ENCODE measurements at places on chromosomes 13 and 19.

DNA sequence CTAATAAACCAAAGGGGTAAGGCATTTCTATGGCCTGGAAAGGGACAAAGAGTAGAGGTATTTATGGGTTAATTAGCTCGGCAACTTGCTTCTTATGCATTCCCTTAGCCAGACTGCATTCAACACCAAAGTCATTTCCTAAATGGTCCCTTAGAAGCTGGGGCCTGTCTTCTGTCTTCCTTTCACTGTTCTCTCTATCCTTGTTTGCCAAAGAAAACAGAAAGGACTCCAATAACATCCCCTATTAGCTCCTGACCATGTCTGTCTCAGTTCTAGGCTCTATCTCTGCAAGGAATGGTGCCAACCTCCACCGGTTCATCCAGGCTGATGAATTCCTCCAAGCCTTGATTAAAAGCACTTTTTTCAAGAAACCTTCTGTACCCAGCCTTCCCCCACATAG, 123.5 kb downstream of the KCTD12 start:
- DNase-seq: no peak

DNA sequence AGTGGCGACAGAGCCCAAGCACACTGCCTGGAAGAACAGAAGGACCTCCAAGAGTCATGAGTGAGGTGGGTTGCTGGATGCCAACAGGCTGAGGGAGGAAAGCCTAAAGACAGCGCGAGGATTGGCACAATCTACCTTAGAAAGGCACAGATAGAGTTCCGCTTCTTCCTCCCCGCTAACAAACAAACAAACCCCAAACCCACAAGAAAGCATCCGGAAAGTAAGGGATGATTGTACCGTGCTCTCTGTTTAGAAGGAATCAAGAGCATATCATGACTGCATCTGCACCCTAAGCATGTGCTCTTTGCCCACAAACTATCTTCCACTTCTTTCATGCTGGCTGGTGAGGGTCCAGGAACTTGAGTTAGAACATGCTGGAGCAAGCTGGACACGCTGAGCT, 233.0 kb upstream of the KLF12 start:
- DNase-seq: no peak

- peak; percentile 45 for DNase-seq
Observed at GRCh38 chr19:8004723-8005513, 523 bp downstream of the ELAVL1 start.

DNA sequence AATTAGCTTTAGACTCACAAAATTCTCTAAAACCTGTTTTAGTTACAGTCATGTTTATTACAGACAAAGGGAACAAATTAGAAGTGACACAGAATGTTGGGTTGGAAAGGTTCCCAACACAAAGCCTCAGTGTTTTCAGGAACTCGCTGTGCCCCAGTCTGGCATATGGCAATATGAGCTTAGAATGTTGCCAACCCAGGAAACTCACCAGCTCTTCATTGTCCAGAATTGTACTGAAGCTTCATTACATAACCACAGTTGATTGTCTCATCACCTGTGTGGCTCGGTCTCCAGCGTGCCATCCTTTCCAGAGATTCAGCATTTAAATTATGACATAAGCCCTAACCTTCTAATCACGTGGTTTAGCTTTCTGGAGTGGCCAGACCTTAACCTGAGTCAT, 19.1 kb downstream of the ZNF264 start:
- DNase-seq: no peak

GRCh38 chr13:42950181-42950580, 41.9 kb downstream of the EPSTI1 start:
- no peak for DNase-seq

DNA sequence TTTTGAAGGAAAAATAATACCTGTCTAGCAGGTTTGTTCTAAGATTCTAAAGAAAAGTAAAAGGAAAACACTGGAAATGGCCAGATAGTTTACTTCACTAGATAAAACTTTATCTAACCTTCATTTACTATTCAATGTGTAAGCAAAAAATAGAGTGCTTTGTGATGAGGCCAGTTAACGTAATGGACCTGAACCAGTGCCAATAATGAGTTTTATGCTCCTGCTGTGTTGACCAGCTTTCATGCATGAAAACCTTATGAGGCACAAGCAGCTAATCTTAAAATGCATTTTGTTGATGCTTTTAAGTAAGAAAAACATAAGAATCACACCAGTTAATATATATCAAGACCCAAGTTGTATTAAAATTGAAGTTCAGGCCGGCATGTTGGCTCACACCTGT, 617.2 kb upstream of the GPC6 start:
- peak; percentile 28 for DNase-seq

DNA sequence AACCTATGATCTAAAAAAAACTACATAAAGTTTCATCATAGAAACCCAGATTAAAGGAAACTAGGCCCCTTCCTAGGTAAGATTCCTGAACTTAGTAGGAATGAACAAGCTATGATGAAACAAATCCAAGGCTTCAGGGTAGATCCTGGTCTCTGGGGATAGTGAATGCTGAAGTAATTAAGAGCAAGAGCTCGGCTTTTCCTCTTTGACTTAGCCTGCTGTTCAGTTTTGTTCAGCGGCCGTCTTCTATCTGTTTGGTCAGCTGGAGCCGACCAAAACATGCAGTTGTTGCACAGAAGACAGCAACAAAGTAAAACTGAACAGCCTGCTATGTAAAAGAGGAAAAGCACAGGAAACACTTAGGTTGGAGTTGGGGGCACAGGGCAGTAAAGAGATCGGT, 44.1 kb upstream of the RFXAP start:
- DNase-seq: peak; percentile 48

DNA sequence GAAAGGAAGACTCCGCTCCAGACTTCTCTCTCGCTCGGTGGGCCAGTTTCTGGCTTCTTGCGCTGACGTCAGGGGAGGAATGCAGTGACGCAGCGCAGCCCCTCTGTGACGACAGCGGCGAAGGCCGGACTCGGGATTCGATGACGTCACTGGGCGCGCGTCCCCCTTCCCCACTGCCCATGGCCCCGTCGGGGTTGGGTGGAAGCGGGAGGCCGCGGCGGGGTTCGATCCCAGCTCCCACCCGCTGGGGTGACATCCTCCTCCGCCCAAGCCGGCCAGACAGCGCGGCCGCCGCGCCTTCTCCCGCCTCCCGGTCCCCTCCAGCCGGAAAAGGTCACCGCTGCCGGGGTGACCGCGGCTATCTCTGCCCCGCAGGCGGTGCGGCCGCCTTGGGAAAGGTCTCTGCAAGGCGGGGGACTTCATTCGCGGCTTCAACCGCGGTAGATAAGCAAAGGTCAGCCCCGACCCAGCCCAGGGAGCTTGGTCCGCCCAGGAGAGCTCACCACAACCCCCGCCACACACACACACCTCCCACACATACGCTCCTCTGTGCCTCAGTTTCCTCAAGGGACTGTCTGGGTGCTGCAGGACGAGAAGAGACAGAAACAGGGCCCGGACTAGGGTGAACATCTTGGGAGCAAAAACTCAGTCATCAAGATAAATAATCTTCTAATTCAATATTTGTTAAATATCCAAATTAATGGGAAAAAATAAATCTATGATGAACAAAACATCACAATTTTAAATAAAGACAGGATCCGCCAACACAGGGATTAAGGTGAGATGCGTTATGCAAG, 844 bp upstream of the RFX1 start:
- no peak for DNase-seq

DNA sequence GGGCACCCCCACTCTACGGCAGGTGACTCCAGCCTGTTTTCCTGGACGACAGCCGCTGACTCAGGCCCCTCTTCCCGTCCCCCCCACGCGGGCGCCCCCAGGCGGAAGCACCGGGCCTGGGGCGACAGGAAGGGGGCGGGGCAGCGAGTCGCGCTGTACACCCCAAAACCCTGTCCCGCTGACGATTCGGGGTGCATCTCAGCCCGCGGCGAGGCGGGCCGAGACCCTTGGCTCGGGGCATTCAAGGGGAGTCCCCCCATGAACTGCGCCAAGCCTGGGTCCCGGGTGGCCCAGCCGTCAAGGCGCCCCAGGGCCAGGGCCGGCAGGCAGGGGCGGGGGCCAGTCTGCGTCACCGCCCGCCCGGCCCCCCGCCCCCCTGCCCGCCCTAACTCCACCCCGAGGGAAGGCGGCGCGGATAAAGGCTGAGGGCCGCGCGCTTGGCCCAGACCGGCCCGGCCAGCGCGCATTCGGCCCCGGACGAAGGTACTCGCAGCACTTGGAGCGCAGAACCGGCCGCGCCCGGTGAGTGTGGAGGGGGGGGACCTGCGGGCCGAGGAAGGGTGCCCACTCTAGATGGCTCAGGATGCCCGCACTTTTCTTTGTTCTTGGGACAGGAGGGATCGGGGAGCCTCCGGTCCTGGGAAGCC, at the start of gene MIDN:
TSS of gene MIDN (plus strand) at position 445 of the 647 bp plus-strand sequence. CDS start 1,714 bp downstream, outside the sequence.
- DNase-seq: peak; percentile 92

DNA sequence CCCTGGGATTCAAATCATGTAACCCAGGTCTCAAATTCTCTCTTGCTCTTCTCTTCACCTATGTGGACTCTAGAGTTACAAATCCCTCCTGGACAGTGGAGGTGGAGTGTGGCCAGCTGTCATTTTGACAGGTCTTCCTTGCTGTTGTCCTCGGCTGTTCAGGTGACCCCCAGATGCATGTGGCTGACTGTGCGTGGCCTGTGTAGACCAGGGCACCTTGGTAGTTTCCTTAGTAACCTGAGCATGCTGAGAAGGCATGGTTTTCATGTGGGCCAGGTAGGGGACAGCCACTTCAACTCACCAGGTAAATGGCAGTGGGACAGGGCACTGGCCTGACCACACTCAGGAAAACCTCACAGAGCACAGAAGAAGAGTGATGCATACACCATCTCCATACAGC, 155.0 kb upstream of the TSHZ3 start:
- no peak for DNase-seq

DNA sequence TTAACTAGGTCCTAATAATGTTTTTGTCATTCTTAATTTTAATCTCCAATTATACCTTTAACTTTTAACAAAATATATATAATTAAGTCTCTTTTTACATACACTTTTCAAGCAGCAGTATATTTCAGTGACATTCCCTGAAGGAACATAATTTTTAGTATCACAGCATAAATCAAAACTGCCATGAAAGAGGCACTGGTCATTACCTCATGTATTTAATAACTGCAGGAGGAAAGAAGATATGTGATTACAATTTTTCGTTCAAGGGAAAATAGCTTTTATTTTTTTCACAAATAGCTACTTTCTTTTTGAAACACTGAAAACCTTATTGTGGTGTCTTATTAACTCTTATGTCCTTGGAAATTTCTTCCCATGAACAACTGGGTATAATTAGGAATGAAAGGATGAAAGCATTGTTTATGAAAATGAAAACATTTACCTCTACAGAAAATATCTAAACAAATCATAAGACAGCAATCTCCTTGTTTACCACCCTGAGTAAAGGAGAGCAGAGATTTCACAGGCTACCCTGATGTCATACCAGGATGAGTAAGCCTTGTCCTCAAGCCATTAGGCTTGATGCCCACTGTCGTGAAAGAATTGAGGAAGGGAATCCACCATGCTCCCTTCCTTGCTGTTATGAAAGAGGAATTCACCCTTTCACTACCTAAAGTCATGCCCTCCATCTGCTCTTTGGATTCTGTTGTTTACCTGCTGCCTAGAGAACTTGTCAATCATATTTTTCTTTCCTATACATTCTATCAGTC, 877.2 kb upstream of the PCDH20 start:
- peak; percentile 3 for DNase-seq

DNA sequence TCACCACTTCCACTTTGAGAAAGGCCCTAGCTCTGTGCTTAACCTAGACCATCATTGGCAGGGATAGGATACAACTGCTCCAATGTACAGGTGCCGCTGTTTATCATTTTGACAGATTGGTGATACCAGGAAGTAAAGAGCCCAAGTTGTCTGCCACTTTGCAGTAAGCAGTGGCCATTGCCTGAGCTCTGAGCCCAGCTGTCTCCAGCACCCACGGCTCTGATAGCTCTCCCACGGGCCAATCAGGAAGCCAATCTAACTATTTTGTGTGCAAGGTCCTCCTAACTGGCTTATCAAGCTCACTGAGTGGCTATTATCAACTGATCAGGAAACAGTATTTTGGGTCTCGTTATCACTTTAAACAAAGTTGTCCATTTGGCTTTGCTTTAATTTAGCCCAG, 181.1 kb downstream of the DCT start:
- DNase-seq: no peak

GRCh38 chr13:108895220-108895704, 265.9 kb downstream of the MYO16 start:
- DNase-seq: peak; percentile 69

DNA sequence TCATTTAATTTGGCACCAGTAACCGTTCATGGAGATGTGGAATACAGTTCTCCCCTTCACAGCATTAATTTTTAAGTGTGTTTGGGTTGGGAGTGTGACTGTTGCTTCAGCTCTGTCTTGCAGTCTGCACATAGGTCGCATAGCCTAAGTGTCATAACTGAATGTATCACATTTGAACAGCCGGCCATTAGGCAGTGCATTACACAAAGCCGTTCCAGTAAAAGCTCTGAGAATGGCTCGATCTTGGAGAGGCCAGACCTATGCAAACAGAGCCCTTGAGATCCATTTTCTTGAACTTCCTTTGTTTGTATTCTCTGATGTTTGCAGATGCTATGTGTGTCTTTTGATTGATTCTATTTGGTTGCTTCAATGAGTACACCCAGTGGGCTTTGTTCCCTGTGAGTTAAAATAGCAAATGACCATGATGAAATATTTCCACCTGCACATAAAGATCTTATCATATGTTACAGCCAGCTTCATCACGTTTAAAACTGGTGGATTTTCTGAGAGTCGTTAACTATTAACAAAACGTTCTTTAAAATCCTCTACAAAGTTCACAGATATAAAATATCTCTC, 1104.9 kb upstream of the SLC10A2 start:
- DNase-seq: no peak

- peak; percentile 96 for DNase-seq
Observed at GRCh38 chr19:44111910-44112463, 1.2 kb upstream of the ZNF225 start.

- DNase-seq: peak; percentile 93
Observed at GRCh38 chr13:28475916-28476725, 18.8 kb downstream of the FLT1 start.

DNA sequence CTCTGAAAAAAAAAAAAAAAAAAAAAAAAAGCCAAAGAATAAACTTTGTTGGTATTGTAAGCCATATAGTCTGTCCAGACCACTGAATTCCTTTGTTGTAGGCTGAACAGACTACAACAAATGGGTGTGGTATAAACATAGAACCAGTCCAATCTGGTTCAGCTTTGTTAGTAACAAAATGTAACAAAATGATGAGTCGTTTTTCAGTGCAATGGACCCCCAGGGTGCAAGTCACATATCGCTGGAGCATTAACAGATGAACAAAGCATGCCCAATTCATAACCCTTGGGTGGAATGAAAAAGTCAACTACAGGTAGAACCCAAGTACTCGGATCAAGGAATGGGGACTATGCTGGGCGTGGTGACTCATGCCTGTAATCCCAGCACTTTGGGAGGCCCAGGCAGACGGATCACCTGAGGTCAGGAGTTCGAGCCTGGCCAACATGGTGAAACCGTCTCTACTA, 13.6 kb upstream of the FCHO1 start:
- DNase-seq: peak; percentile 30

DNA sequence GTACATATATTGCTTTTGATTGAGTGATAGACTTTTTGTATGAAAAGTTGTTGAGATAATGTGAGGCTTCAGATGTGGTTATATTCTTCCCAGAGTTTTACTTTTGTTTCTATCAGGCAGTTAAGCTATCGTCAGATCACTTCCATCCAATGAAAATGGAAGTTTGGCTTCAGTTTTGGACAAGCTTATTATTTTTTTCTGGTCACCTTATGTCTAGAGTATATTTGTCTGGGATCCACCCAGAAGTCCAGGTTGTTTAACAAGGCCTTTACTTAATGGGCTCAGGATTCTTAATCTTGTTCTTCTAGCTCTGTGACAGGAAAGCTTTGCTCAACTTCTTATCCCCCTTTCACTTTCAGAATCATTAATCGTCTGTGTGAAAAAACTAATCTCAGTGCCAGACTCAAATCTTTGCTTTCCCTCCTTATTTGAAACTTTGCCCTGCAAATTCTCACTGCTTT, 150.9 kb downstream of the PDS5B start:
- DNase-seq: peak; percentile 31
